ENCODE measurements at places on chromosomes 16 and 17.

DNA sequence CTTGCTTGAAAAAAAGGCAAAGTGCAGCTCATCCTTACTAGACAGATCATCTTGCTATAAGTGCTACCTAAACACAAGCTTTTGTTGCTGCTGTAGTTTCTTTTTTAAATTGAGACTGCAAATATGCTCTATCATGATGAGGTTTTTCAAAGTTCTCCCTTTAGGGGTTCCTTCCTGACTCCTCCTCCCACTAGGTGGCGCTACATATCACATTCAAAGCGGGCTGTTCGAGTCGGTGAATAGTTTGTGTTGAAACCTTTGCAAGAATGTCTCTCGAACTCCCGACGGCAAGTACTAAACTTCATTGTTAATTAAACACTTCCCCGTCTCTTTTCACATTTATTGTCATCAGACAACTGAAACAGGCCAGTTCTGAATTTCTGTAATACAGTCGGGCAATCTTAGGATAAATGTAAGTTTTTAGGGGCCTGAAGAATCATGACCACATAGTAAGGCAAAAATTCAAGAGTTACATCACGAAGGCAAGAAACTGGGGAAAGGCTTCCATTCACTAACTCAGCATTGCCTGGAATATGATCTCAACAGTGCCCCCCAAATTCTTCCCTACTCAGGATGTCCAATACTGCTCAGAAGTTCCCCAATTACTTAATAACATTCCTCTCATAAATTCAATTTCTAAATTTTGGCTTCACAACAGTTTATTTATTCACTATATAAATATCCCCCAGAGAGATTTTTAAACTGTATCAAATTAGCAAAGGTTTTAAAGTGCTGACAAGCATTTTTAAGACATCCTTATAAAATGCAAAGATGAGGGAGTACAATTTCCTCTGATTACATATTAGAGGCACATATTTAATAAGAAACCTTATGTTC lies 6.7 kb downstream of the HS3ST3A1 start:
- DNase-seq, result peak; percentile 70

- DNase-seq, result no peak
Measured at GRCh38 chr17:258045-258734, 76.7 kb upstream of the DOC2B start.

GRCh38 chr17:10021272-10021984 lies 116.4 kb upstream of the RCVRN start:
- no peak for DNase-seq

DNA sequence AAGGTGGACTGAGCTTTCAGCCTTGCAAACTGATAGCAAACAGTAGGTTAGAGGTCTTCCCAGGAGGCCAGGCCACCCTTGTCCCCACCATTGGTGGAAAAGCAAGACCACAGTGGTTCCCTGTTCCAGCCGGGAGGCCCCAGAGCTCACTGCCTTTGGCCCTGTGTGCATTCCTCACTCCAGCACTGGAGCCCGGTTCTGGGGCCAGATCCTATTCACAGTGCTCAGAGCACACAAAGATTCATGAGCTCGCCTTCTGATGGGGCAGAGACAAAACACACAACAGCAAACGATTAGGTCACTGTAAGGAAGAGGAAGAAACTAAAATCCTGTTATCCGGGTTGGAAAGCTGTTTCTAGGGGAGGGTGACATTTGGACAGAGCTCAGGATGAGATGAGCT lies 5.6 kb upstream of the PGS1 start:
- no peak for DNase-seq

GRCh38 chr17:37555386-37555785 lies 53.8 kb downstream of the SYNRG start:
- no peak for DNase-seq

GRCh38 chr17:66271512-66271911 lies 30.9 kb upstream of the PRKCA start:
- no peak for DNase-seq

- peak; percentile 56 for DNase-seq
Measured at GRCh38 chr17:80105762-80106161, 4.4 kb downstream of the GAA start.

- no peak for DNase-seq
Measured at GRCh38 chr16:86508947-86509758, 1.2 kb upstream of the FOXF1 start.

DNA sequence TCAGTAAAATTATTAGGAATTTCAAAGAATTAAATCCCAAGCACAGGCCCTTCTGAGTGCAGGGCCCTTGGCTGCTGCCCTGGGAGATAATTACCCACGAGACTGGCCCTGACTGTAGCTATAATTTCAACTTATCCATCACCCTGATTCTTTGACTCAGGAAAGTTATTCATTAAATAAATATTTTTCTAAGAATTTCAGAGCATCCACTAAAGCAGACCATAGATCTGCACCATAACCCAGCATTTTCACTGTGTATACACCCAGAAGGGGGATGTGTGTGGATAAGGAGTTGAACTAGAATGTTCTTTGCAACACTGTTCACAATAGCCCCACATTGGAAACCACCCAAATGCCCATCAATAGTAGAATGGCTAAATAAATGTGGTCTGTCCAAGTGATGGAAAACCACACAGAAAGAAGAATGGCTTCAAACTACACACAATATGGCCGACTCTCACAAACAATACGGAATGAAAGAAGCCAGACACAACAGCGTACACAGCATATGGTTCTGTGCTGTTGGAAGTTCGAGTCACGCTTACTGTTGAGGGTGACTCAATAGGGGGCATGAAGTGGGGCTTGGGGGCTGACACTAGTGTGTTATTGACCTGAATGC lies 33.9 kb upstream of the MEAK7 start:
- no peak for DNase-seq

DNA sequence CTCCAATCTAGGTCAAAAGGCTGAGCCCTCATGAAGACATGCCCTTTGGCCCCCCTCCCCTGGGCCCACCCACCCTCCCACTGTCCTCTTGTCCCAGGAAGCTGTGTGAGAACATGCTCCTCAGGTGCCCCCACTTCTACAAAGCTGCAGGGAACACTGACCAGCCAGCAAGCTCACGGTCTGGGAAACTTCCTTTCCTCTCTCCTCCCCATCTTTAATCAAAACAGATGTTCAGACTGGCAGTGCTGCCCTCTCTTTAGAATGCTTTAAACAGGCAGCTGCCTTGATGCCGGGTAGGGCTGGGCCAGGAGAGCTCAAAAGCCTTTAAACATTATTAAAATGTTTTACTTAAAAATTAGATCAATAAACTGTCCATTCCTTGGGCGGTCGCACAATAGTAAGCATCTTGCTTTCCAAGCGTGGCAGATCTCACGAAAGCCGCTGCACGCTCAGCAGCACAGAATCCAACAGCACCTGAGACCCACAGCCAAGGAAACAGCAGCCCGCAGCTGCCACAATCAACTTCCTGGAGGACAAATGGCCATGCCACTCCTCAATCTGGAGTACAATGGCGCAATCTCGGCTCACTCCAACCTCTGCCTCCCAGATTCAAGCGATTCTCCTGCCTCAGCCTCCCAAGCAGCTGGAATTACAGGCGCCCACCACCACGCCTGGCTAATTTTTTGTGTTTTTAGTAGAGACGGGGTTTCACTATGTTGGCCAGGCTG lies 399.2 kb downstream of the SLC39A11 start:
- DNase-seq, result peak; percentile 74

GRCh38 chr16:18983565-18984434 lies at the start of gene TMC7:
TSS of gene TMC7 (plus strand) at chr16:18983934. CDS start at chr16:18984064, 130 bp downstream.
- DNase-seq, result peak; percentile 94

DNA sequence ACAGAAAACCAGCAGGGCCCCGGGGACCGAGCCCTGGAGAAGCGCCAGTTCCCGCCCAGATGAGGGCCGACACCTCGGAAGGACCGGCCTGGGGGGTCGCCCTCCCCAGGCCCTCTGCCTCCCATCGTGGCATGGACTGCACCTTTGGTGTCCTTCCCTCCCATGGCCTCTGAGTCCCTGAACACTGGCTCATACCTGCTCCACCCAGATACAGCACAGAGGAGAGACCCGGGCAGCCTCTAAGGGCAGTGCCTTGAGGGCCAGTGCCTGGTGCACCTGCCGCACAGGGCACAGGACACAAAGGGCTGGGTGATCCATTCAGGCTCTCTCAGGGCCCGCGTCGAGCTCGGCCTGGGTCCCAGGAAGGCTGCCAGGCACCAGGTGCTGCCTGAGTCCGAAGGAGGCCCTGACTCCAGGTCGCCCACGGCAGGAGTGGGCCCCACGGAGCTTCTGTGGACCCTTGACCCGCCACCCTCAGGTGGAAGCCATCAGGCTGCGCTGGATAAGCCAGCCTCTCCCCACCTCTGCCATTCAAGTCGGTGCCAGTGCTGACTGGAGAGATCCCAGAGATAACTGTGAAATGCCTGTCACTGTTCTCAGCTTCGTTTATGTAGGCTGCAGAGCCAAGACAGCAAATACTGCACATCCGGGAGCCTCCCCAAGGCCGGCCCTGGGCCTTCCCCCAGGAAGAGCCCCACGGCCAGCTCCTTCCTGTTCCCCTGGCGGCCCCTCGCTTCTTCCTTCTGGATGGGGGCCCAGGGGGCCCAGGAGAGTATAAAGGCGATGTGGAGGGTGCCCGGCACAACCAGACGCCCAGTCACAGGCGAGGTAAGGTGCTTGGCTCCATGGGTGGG lies at the start of gene ZG16B:
Gene ZG16B, plus strand, starts transcription at position 803 of the 854 bp plus-strand sequence. CDS start 139 bp downstream, outside the sequence.
- DNase-seq, result peak; percentile 64

GRCh38 chr17:65028545-65028843 lies 28.0 kb downstream of the GNA13 start:
- DNase-seq, result no peak

DNA sequence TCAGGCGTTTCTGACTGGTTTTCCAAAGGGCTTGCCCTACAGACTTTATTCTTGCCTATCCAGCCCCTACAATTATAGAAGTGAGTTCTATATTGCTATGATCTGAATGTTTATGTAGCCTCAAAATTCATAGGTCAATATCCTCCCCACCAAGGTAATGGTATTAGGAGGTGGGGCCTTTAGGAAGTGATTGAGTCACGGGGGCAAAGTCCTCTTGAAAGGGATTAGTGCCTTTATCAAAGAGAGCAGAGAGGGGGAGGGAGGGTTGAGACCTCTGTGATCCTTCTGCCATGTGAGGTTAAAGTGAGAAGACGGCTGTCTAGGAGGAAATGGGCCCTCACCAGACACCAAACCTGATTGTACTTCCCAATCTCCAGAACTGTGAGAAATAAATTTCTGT lies 931 bp upstream of the CPHXL start:
- no peak for DNase-seq

GRCh38 chr17:81470944-81471817 lies 41.4 kb downstream of the ACTG1 start:
- DNase-seq, result peak; percentile 68

GRCh38 chr17:63071797-63072196 lies 105.8 kb downstream of the TANC2 start:
- DNase-seq, result no peak

- DNase-seq, result no peak
Measured at GRCh38 chr16:10954903-10955302, 10.5 kb downstream of the CLEC16A start.

DNA sequence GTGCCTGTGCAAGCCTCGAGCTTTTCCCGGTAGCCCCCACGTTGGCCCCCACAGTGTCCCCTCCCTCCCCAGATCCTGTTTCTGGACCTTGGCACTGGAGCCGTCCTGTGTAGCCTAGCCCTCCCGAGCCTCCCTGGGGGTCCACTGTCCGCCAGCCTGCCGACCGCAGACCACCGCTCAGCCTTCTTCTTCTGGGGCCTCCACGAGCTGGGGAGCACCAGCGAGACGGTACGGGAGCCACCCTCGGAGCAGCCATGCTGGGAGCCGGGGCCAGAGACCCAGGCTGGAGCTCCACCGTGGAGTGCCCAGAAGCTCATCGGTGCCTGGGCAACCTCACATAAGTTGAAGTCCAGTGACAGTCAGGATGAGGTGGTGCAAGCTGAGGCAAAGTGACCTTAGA lies 11.8 kb downstream of the RGS11 start:
- peak; percentile 8 for DNase-seq

GRCh38 chr16:69820926-69821541 lies 58.9 kb downstream of the WWP2 start:
- peak; percentile 73 for DNase-seq

- DNase-seq, result no peak
Measured at GRCh38 chr17:74527756-74528155, 3.5 kb downstream of the CD300LB start.

DNA sequence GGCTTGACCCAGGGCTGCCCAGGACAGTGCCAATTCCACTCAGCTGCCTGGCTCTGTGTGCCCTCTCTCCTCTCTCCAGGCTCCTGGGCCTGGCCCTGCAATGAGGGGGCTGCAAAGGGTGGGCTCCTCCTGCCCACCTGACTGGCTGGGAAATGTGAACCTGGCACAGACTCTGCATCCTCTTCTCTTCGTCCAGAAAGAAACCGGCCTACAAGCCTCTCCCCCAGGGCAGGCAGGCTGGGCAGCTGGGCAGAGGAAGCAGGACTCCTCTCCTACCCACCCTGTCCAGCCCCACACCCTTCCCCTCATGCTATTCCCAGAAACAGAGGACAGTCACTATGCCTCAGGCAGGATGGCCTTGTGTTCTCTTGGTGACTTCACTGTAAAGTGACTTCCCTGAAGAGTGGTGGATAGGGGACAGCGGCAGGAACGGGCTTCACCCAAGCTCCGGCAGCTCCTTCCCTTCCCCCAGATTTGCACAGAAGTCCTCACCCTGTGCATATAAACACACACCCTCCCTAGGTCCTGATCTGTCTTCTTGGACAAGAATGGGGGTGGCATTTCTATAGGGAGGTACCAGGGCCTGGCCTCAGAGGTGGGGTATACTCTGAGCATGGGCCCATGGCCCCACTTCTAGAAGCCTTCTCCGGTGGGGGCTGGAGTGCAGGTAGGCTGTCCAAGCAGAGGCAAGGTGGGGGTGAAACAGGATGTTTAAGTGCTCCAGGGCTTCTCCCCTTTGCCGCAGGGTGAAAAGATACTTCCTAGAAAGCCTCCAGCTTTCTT lies 4.9 kb upstream of the STAT5A start:
- peak; percentile 48 for DNase-seq

DNA sequence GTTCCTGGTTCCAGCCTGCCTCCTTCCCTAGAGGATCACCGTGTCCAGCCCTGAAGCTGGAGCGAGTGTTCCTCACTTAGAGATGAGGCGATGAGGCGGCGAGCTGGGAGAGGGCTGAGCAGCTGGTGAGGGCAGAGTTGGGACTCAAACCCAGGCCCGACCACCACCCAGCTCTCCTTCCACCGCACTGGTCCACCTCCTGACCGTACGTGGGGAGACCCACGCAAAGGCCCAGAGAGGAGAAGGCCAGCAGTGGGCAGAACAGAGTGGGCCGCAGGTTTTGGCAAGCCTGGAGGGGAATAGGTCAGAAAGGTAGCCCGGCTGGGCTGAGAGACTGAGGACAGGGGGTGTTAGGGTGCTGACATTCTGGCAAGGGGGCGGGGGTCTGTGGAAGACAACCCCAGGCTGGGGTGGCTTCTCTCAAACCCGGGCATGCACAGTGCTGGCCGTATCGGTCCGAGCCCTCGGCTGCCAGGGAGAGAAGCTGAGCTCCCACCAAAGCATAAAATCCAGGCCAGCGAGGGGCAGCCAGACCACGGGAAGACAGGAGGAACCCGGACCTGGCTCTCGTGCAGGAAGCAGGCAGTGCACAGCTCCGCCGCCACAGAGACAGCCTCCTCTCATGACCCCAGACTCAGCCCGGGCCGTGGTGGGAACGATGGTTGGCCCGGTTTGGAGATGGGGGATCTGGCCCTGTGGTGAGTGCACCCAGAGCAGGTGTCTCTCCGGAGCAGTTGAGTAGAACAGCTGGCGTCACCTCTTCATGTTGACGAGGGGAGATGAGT lies 24.9 kb downstream of the MLYCD start:
- peak; percentile 18 for DNase-seq
